ENCODE measurements at places on chromosomes 3 and 15. TPM values are rescaled to one million over a fixed set of nuclear protein-coding genes. Genes with fewer than 3 reads are reported as not detected.

SERPINI2 gene
- polyA plus RNA-seq, result 3.5 TPM

ROPN1 gene
- polyA plus RNA-seq, result not detected

IL17RC gene
- 35.7 TPM for polyA plus RNA-seq

THSD4 gene
- polyA plus RNA-seq, result 7.3 TPM

GP9 gene
- polyA plus RNA-seq, result not detected

MAP1A gene
- 4.2 TPM for polyA plus RNA-seq

PLIN1 gene
- polyA plus RNA-seq, result 18.0 TPM

GOLGA8R gene
- polyA plus RNA-seq, result 5.4 TPM

CHRM5 gene
- polyA plus RNA-seq, result not detected

HGD gene
- polyA plus RNA-seq, result 71.8 TPM

EIF5A2 gene
- 5.2 TPM for polyA plus RNA-seq

- H3K27me3 ChIP-seq, result no peaks in the 10 kb centered on the region
- H3K27ac ChIP-seq, result no peak overlapping the region
- H3K4me3 ChIP-seq, result no peak overlapping the region
- no peak for DNase-seq
- no peaks in the 10 kb centered on the region for H3K4me1 ChIP-seq
These were observed 328.3 kb downstream of the OXSM start for GRCh38 chr3:26118165-26118564.

DNA sequence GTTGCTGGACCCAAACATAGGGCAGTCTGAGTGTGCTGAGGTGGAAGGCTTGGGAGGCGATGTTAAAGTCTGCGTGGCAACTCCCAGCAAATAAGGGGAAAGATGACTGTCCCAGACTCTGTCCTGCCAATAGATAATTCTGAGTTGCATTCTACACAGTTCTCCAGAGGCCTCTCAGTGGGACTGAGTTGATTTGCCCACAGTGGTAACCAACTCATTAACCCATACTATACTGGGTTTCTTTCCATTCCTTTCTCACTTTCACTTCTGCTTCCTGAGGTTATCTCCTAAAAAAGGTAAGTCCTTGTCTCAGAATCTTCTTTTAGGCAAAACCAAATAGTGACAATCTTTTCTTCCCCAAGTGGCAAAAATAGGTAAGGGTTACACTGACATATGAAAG is 549.9 kb upstream of the DPPA4 start:
- H3K4me3 ChIP-seq, result no peak overlapping the region
- no peak overlapping the region for H3K27ac ChIP-seq
- no peaks in the 10 kb centered on the region for H3K27me3 ChIP-seq
- DNase-seq, result no peak
- H3K4me1 ChIP-seq, result no peaks in the 10 kb centered on the region

DNA sequence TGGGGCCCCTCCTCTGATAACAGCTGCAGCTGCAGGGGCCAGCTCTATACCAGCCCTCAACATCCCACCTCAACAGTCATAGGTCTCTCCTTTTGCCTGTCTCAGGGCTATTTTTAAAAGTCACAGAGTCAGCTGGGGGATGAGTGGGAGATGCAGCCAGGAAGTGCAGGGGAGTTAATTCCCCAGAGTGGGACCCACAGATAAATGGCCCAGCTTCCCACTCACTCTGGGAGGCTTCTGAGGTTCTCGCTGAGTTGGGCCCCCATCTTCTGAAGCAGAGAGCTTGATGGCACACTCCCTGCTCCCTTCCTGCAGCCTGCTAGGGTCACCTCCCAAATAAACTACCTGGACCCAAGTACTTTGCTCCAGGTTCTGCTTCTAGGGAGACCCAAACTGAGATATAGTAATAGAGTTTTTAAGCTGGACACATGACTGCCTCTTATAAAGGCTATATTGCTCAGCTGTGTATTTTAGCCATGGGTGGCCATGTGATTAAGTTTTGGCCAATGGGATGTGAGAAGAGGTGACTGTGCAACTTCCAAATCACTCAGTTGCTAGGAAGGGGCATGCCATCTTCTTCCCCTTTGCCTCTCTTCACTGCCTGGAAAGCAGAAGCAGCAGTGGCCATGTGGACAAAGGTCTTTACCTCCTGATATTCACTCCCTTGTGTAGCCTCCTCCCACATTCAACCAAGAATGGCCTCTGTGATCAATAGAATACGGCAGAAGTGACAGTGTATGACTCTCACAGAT is 15.5 kb upstream of the VIPR1 start:
- no peak overlapping the region for H3K4me3 ChIP-seq
- no peak overlapping the region for H3K27ac ChIP-seq

GRCh38 chr15:76299786-76300185 is 11.5 kb downstream of the ETFA start:
- H3K4me3 ChIP-seq, result no peak overlapping the region
- H3K27ac ChIP-seq, result no peak overlapping the region
- H3K4me1 ChIP-seq, result peaks cover 3% of the 10 kb centered on the region

DNA sequence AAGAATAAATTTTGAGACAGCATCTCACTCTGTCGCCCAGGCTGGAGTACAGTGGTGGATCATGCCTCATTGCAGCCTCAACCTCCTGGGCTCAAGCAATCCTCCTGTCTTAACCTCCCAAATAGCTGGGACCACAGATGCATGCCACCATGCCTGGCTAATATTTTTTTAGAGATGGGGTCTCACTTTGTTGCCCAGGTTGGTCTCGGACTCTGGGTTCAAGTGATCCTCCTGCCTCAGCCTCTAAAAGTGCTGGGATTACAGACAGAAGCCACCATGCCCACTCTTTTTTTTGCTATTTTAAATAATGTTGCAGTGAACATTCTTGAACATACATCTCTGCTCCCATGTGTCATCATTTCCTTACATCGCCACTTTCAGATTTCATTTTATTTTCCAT is 6.8 kb upstream of the SLC51B start:
- no peaks in the 10 kb centered on the region for H3K27me3 ChIP-seq
- H3K36me3 ChIP-seq, result no peaks in the 10 kb centered on the region
- no peak overlapping the region for H3K27ac ChIP-seq
- no peak overlapping the region for H3K4me3 ChIP-seq

GRCh38 chr15:66763186-66764071 is 61.4 kb downstream of the SMAD6 start:
- peaks cover 98% of the 10 kb centered on the region for H3K4me1 ChIP-seq
- no peak overlapping the region for H3K4me3 ChIP-seq
- peak overlapping the region; percentile 47 for H3K27ac ChIP-seq
- DNase-seq, result peak; percentile 81
- no peaks in the 10 kb centered on the region for H3K27me3 ChIP-seq
- no peaks in the 10 kb centered on the region for H3K36me3 ChIP-seq

- no peaks in the 10 kb centered on the region for H3K4me1 ChIP-seq
- no peaks in the 10 kb centered on the region for H3K27me3 ChIP-seq
- H3K27ac ChIP-seq, result no peak overlapping the region
- DNase-seq, result no peak
These were observed 92.9 kb downstream of the WDR76 start for GRCh38 chr15:43919540-43920253.

DNA sequence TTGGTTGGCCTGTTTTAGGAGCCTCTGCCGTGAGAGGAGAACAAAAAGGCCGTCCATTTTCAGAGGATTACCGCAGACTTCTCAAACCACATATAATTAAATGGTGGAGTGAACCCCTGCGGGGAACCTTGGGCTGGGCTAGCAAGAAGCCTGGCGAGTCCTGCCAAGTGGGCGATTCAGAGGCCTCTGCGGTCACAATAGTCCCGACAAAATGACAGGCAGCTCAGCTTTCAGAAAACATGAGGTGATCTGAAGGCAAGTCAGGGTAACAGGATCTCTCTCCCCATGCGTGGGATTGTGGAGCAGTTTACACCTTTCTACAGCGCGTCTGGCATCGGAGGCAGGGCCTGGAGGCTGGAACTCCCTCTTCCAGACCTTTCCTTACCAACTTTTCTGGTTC is 134.8 kb downstream of the ASB7 start:
- H3K4me3 ChIP-seq, result no peak overlapping the region
- H3K27ac ChIP-seq, result no peak overlapping the region
- DNase-seq, result no peak
- no peaks in the 10 kb centered on the region for H3K27me3 ChIP-seq
- H3K36me3 ChIP-seq, result no peaks in the 10 kb centered on the region
- peaks cover 5% of the 10 kb centered on the region for H3K4me1 ChIP-seq

GRCh38 chr3:187130346-187131066 is 8.8 kb downstream of the RPL39L start:
- peak overlapping the region; percentile 79 for H3K27ac ChIP-seq
- H3K4me1 ChIP-seq, result no peaks in the 10 kb centered on the region
- H3K4me3 ChIP-seq, result no peak overlapping the region
- DNase-seq, result peak; percentile 52

- no peaks in the 10 kb centered on the region for H3K27me3 ChIP-seq
- H3K4me3 ChIP-seq, result no peak overlapping the region
- H3K27ac ChIP-seq, result no peak overlapping the region
- no peak for DNase-seq
- H3K36me3 ChIP-seq, result no peaks in the 10 kb centered on the region
These were observed 109.1 kb upstream of the MDFIC2 start for GRCh38 chr3:70421506-70421905.

- no peaks in the 10 kb centered on the region for H3K27me3 ChIP-seq
- H3K36me3 ChIP-seq, result no peaks in the 10 kb centered on the region
- peaks cover 22% of the 10 kb centered on the region for H3K4me1 ChIP-seq
- peak overlapping the region; percentile 50 for H3K27ac ChIP-seq
- peak; percentile 51 for DNase-seq
These were observed 94.4 kb downstream of the SLCO3A1 start for GRCh38 chr15:91947683-91948608.

GRCh38 chr3:70832834-70833205 is 520.4 kb upstream of the MDFIC2 start:
- no peak overlapping the region for H3K4me3 ChIP-seq
- H3K27me3 ChIP-seq, result no peaks in the 10 kb centered on the region
- no peaks in the 10 kb centered on the region for H3K4me1 ChIP-seq
- no peak for DNase-seq
- H3K27ac ChIP-seq, result no peak overlapping the region

DNA sequence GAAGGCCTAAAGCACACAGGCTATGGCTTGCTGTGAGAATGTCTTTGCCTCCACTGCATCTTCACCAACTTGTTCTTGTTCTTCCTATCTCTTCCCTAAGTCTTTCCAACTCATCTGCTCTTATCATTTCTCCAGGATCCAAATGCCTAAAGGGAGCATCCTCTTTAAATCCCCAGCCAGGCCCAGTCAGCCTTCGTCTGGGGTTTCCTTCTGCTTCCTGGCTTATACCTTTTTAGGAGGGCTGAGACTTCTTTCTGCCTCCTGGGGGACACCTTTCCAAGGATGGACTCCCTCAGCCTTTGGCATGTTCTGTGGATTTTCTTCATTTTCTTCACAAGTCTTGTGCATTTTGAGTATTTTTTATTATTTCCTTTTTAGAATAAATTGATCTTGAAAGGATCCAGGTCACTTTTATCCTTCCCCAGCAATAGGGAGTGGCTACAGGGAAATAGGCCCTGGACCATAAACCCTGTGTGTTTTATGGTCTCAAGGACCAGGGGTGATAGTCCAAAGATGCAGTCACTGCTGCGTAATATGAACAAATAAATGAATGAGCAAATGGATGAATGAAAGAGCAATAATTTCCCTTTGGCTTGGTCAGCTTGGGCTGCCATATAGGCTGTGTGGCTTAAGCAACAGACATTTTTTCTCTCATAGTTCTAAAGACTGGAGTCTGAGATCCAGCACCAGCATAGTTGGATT is 122.1 kb upstream of the LRIG1 start:
- H3K27me3 ChIP-seq, result no peaks in the 10 kb centered on the region
- peak; percentile 87 for DNase-seq
- H3K4me1 ChIP-seq, result peaks cover 3% of the 10 kb centered on the region
- H3K36me3 ChIP-seq, result no peaks in the 10 kb centered on the region
- peak overlapping the region; percentile 75 for H3K27ac ChIP-seq

DNA sequence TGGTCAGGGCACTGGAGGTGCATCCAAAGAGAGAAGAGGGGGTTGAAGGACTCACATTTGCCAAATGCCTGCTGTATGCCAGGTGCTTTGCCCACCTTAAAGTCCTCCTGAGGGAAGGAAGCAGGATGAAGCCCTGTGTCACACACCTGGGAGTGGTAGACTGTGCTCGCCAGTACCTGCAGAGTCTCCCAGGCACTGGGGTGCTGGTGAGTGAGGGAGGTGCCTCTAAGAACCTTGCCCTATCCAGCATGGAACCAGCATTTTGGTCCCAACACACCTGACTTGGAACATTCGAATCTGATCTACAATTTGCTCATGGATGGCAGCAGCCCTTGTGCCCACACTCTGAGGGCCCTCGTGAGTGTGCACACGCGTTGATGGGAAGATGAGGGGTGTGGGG is 76.7 kb downstream of the SEC22A start:
- no peak for DNase-seq
- no peak overlapping the region for H3K4me3 ChIP-seq
- H3K27ac ChIP-seq, result no peak overlapping the region
- H3K4me1 ChIP-seq, result no peaks in the 10 kb centered on the region
- H3K27me3 ChIP-seq, result no peaks in the 10 kb centered on the region

DNA sequence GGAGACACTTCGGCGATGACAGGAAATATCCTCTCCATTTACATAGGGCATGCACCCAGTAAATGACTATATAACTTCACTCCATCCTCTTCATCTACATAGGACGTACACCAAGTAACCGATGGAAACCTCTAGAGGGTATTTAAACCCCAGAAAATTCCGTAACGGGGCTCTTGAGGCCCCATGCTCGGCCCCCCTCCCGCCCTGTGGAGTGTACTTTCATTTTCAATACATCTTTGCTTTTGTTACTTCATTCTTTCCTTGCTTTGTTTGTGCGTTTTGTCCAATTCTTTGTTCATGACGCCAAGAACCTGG is 7.5 kb upstream of the FAM107A start:
- no peaks in the 10 kb centered on the region for H3K36me3 ChIP-seq
- H3K4me3 ChIP-seq, result peak overlapping the region; percentile 54

- no peaks in the 10 kb centered on the region for H3K27me3 ChIP-seq
- no peaks in the 10 kb centered on the region for H3K36me3 ChIP-seq
- H3K4me3 ChIP-seq, result no peak overlapping the region
- H3K4me1 ChIP-seq, result no peaks in the 10 kb centered on the region
These were observed 23.8 kb downstream of the NANOGP8 start for GRCh38 chr15:35061161-35061824.

GRCh38 chr15:69535101-69535638 is 82.6 kb downstream of the RPLP1 start:
- no peak overlapping the region for H3K4me3 ChIP-seq
- no peak for DNase-seq
- peaks cover 10% of the 10 kb centered on the region for H3K4me1 ChIP-seq

Measured in small intestine (tissue), 16 donors.